ENCODE measurements at places on chromosomes 1 and 21.

DNA sequence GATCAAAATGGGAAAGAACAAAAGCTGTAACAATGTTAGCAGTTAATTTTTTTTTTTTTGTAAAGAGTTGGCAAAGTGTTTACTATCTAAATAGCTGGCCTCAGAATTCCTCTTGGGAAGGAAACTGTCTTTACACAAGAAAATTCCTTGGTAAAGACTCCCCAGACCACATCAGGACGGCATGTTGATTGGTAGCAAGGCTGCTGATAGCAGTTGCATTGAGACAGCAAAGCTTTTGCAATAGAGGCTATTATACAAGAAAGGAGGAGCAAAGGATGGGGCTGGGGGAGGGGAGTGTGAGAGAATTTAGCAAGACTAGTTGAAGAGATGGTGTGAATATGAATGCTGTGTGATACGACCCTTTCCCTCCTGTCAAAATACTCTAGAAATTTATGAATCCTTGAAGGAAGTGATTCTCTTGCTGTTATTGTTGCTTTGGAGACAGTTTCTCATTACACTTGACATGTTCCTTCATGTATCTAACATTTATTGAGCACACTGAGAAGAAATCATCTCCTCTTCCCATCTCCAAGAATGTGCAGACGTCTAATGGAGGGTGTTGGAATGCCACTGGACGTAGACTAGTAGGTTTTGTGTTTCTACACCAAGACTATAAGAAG lies 355.6 kb downstream of the SIPA1L2 start:
- DNase-seq: no peak

- peak; percentile 48 for DNase-seq
Observed at GRCh38 chr1:40039245-40039756, 1.2 kb upstream of the CAP1 start.

DNA sequence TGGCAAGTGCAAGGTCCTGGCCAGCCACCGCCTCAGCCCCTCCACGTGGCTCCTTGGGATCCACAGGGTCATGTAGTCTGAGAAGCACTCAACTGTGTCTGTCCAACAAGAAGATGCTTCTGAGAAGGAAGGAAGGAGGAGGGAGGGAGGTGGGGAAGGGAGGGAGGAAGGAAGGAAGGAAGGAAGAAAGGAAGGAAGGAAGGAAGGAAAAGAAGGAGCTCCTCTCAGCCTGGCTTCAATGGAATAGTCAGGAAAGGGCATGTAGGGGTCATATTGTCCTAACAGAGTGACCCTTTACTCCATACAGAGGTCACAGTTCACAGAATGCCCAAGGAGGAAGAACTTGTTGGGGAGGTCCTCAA lies 42.5 kb upstream of the TARDBP start:
- no peak for DNase-seq

DNA sequence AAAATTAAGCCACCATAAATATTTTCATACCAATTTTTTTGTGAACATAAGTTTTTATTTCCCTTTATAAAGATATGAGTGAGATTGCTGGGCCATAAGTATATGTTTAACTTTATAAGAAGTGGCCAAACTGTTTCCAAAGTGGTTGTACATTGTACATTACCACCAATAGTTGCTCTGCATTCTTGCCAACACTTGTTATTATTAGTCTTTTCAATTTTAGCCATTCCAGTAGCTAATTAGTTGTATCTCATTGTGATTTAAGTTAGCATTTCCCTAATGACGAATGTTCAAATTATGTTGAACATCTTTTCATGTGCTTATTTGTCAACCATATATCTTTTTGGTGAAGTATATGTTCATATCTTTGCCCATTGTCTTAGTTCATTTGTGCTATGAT lies 64.0 kb upstream of the DNAH14 start:
- DNase-seq: no peak
